D721Med (cell line): ENCODE measurements at places on chromosomes 5 and 9.

GRCh38 chr5:107395632-107396350, 274.9 kb downstream of the EFNA5 start:
- DNase-seq: no peak

- no peak for DNase-seq
These were observed 5.1 kb downstream of the GLRX start for GRCh38 chr5:95817430-95817829.

- DNase-seq: no peak
These were observed 11.1 kb upstream of the MLANA start for GRCh38 chr9:5879419-5880181.

DNA sequence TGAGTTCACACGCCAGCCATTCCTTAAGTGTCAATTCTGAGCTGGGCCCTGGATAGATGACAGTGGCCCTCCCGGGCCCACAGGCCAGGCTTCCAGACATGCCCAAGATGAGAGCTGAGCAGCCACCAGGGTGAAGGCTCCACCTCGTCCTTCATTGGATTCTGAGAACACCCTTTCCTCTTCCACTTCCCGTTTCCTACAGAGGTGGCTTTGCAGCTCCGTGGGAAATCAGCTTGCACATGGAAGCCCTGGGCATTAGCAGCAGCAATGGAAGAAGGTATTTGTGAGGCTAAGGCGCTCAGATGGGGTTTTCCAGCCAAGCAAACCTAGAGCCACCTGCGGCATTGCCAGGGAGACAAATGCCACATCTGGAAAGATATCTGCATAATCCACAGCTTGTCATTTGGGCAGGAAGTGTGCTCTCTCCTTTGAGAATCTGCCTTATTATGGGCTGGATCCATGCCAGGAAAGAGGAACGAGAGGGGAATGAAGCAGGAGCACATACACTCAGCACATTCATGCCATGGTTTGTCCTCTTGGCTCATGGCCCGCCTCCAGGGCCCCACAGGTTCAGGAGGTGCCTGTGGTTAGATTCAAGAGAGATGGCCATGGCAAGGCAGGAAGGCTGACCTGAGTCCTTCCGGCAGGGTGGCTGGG, 34.1 kb downstream of the CFAP77 start:
- DNase-seq: no peak

- DNase-seq: no peak
These were observed 135.6 kb upstream of the SMARCA2 start for GRCh38 chr9:1879501-1879900.

DNA sequence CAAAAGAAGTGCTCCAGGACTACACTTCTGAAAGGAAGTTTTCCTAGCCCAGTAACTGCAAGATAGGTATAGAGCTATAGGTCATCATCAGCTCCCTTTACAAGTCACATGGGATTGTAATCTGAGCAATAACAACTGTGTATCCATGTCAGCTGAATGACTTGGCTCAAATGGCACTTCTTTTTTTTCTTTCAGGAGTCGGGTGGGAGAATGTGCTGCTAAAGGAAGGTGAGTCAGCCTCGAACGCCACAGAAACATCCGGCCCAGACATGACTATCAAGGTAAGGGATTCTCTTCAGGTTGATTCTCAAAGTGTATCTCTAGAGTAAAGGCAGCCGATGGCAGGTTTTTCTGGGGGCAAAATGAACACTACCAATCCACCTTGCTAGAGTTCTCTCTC, 192.2 kb downstream of the C9orf152 start:
- no peak for DNase-seq

DNA sequence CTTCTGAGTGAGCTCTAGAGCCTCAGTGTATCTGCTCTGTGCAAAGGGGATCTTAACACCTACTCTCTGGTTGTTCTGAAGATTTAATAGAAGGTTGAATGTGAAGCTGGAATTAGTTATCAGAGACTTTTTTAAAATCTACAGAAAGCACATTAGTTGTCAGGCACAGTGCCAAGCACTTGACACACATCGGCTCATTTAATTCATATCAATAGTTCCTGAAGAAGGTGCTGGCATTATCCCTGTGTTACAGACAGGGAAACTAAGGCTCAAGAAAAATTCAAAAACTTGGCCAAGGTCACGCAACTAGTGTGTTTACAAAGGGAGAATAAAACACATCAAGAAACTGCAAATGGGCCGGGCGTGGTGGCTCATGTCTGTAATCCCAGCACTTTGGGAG, 80.2 kb downstream of the FGF18 start:
- DNase-seq: no peak

DNA sequence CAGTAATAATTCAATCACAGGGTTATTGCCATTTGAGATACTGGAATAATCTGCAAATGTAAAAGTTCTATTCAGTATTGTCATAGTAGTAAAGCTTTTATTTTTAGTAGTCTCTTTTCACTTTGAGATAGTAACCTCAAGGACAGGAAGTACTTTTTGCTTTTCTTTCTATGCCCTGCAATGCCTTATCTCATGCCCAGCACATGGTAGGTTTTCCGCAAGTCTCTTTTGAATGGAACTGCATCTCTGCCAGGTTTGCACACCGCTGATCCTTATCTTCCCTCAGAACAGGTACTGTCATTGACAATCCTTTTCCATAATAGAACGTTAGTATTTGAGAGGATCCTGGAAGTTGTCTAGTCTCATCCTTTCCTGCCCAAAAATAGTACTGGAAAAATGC, 91.8 kb upstream of the IFNK start:
- DNase-seq: no peak

- DNase-seq: no peak
These were observed 409.5 kb upstream of the GRIA1 start for GRCh38 chr5:153080940-153081339.

DNA sequence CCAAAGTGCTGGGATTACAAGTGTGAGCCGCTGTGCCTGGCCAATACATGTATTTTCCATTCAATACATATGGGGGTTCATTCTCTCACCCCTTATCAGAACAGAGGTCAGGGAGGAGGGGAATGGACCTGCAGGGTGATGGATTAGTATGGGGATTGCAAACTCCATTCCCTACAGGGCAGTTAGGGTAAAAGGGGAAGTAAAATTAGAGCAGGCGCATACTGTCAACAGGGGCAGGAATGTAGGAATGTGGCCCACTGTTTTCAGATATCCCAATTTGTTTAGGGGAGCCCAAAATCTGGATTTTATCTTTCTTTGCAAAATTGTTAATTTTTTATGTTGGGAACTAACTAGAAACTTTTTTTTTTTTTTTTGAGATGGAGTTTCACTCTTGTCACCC, 46.4 kb upstream of the SLC44A1 start:
- no peak for DNase-seq

- no peak for DNase-seq
These were observed 185.3 kb downstream of the CDH18 start for GRCh38 chr5:19802686-19803085.

DNA sequence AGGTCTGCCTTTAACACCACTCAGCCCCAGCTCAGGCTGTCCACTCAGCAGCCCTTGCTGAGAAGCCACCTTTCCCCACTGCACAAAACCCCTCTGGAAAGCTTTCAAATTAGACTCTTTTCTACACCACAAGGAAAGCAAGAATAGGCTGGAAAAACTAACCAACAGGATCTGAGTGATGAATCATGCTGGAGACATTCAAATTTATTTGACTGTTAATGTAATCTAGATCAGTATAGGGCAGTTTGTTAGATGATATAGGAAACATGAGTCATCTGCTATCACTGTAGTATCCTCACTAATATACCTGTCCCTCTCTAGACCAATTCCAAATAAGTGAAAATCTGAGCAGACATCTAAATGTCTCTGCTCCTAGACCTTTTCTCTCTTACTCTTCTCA, 127.8 kb upstream of the PAM start:
- DNase-seq: no peak

DNA sequence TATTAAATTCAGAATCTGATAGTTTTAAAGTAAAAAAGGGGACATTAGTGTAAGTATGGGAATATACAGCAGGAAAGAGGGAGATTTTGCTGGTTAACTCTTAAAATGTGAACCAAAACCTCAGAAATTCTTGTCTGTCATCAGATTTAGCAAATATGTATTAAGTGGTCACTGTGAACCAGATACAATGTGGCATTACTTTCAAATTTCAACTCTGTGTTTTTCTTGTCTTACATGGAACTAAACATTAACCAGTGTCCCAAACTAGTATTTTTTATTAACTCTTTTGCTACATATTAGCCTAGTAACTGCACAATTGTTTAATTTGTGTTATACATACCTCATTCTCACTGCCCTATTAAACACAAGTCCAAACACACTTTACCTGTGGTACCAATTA, 259.9 kb upstream of the RASA1 start:
- DNase-seq: no peak

DNA sequence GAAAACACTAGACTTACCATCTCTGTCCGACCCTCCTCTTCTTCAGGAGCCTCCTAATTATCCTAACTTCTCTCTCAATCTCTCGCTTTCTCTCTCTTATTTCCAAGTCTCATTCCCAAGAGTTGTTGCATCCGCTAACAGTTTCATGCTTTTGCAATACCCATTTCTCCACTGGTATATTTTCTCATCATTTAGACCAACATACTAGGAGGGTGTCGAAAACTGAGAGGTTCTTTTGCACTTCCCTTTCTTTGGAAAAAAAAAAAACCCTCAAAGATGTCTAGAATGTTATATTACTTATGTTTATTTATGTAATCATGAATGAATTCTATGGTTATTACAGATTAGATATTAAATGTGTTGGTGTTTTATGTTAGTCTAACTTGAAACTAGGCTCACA, 35.9 kb downstream of the SPZ1 start:
- DNase-seq: no peak

DNA sequence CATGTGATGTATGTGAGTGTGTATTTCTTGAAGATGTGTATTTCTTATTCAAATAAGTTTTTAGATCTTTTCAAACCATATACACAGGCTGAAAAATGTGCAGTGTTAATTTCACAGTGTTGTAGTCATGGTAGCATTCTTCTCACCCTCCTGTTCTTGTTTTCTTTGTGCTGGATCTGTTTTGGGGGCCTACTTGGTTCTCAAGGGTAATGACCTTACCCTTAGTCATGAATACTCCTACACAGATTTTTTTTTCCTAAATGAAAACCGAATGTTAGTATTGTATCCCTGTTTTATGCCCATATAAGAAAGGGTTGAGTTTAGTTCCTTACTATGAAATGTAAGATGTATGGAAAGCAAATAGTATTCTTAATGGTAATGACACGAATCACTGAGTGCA, 88.0 kb downstream of the SLC44A1 start:
- no peak for DNase-seq

GRCh38 chr5:172648755-172649154, 7.7 kb downstream of the NEURL1B start:
- DNase-seq: no peak

DNA sequence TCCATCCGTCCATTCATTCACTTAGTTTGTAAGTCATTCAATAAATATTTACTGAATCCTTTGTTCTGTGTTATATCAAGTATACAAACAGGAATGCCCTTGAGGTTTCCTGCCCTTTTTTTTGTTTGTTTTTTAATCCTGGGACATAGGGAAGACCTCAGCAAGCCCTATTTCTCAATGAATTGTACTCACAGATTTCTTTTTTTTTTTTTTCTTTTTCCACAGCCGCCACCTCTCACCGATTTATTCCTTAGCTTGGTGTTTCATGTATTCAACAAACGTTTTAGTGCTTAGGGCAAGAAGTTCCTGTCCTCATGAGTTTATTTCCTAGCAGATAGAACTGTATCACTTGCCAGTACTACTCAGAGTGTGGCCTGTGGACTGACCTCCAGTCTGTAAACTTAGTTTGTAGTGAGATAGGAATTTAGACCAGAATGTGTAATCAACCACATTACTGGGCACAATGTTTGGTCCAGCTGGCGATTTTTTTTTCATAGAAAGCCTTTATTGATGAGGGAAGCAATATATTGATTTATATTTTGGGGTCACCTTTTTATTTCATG, 35.4 kb upstream of the C5orf47 start:
- no peak for DNase-seq

DNA sequence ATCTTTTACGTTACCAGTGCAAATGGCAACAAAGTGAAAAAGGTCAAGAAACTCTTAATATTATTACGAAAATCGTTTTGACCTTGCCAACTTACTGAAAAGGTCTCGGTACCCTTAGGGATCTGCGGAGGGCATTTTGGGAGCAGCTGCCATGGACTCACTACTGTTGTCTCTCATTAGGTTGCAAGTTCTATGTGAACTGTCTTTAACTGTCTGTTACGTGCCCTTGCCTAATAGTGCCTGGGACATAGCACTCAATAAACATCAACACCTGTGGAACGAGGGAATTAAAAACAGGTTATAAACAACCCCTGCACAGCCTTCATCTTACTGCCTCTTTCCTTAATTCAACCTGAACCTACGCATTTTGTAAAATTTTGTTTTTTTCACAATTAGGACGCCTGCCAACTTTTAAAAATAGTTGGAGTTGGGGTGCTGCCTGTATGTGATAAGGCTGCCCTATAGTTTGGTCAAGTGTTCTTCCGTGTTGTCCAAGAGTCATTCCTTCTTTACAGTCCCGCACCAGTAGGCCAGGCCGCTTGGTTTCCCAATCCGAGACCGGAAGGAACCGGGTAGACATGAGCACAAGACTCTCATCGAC, 527 bp upstream of the SREK1 start:
- DNase-seq: no peak

DNA sequence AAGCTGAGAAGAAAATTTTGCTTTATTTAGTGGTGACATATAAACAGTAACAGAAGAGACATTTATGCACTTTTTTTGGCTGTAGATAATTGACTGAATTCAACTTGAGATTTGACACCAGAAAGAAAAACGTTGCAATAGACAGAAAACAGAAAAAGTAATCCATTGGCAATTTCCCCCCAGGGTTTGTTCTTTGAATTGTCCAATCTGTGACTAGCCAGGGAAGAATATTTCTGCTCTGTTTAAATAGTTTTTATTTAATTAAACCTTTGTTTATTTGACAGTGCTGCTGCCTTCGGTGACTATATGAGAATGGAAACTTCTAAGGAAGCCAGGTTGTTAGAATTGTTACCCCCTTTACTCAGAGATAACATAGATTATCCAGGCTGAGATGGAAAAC, 210.6 kb downstream of the DEPDC1B start:
- DNase-seq: no peak

GRCh38 chr9:115137526-115137925, 19.6 kb upstream of the TNC start:
- no peak for DNase-seq

- peak; percentile 65 for DNase-seq
These were observed at the start of gene RORB for GRCh38 chr9:74496819-74497747. Gene RORB (plus strand): TSS chr9:74497335. CDS start chr9:74497977, 642 bp downstream.

DNA sequence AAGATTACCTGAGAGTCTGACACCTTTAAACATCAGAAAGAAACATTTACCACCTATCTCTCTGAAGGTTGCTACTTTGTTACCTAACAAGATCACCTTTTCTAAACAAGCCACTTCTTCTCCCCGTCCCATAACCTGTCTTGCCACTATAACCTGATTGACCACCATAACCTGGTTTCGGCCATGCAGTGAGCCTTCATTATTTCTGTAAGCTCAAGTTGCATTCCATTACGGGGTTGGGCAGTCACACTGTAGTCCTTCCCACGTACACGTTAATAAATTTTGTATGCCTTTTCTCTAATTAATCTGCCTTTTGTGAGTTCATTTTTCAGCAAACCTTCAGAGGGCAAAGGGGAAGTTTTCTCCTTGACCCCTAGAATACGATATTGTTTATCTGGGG, 28.0 kb upstream of the CCNG1 start:
- DNase-seq: no peak
